ENCODE measurements at places on chromosomes 4 and X. TPM values are rescaled to one million over a fixed set of nuclear protein-coding genes. Genes with fewer than 3 reads are reported as not detected.

Gene JADE3
- 5.5 TPM for total RNA-seq

Gene TMEM154
- total RNA-seq: 0.77 TPM

Gene ESX1
- not detected for total RNA-seq

Gene SLIT2
- 71.3 TPM for total RNA-seq

Gene FOXR2
- total RNA-seq: not detected

DNA sequence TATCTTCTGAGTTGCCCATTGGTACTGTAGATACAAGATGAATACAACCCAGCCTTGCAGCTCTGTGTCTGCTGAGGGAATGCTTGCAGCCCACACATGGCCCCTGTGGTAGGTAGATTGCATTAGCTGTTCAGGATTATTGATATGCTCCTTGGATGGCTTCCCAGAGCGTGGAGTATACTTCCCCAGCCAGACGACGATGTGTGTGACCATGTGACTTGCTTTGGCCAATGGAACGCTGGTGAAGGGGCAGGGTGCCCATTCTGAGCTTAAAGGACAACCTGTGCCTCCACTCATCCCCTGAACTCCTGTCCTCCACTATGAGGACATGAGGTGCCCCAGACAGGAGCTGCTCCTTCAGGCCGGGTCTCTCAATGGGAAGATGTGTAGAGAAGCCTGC is 23.9 kb upstream of the FGFBP2 start:
- no peaks in the 10 kb centered on the region for H3K36me3 ChIP-seq
- H3K4me3 ChIP-seq: no peak overlapping the region
- no peak for ATAC-seq
- H3K4me1 ChIP-seq: no peaks in the 10 kb centered on the region

DNA sequence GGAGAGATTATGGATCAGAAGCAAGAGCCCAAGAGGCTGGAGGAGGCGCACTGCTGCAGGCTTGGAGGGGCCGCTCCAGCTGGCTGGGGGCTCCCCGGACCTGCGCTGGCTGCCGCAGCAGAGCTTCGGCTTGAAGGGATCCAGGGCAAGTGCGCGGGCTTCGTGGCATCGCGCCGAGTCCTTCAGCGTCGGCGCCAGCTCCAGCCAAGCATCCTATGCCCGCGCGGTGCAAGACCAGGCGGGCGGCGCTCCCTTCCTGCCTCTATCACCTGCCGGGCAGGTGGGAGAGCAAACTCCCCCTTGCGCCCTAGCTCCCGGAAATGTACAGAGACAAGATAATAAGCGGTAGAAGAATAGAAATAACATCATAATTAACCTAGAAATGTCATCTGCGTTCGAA is 10.5 kb upstream of the UCP1 start:
- H3K4me1 ChIP-seq: no peaks in the 10 kb centered on the region
- H3K27ac ChIP-seq: no peak overlapping the region
- ATAC-seq: no peak
- H3K36me3 ChIP-seq: no peaks in the 10 kb centered on the region
- peaks cover 50% of the 10 kb centered on the region for H3K27me3 ChIP-seq
- H3K4me3 ChIP-seq: no peak overlapping the region

- no peak for ATAC-seq
- H3K27ac ChIP-seq: no peak overlapping the region
- H3K36me3 ChIP-seq: peaks cover 9% of the 10 kb centered on the region
- peaks cover 7% of the 10 kb centered on the region for H3K27me3 ChIP-seq
These were observed 6.0 kb upstream of the TIMP1 start for GRCh38 chrX:47576021-47576898.

GRCh38 chrX:153517946-153518834 is 748 bp downstream of the ATP2B3 start:
- no peak overlapping the region for H3K27ac ChIP-seq
- peaks cover 60% of the 10 kb centered on the region for H3K27me3 ChIP-seq

- no peaks in the 10 kb centered on the region for H3K27me3 ChIP-seq
- H3K4me1 ChIP-seq: no peaks in the 10 kb centered on the region
- H3K27ac ChIP-seq: no peak overlapping the region
- H3K36me3 ChIP-seq: no peaks in the 10 kb centered on the region
- no peak for ATAC-seq
These were observed 18.5 kb downstream of the LRRC66 start for GRCh38 chr4:52001616-52002015.

DNA sequence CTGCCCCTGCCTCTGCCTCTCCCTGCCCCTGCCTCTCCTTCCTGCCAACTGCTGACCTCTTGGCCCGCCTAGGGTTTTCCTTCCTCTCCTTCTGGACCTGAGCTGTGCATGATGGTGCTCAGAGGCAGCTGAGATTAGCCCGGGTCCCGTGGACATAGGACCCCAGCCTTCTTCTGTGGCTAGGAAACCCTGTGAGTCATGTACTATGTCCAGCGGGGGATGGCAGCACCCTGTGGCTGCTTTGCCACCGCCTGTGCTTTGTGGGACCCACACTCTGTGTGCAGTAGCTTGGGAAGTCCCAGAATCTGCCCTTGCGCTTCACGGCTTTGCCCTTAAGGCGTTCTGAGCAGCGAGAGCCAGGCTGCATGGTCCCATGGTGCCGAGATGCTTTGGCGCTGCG is 105.5 kb upstream of the PSAPL1 start:
- H3K4me1 ChIP-seq: no peaks in the 10 kb centered on the region
- no peaks in the 10 kb centered on the region for H3K27me3 ChIP-seq
- no peak overlapping the region for H3K27ac ChIP-seq
- no peaks in the 10 kb centered on the region for H3K36me3 ChIP-seq

- no peak overlapping the region for H3K4me3 ChIP-seq
- no peaks in the 10 kb centered on the region for H3K36me3 ChIP-seq
- no peaks in the 10 kb centered on the region for H3K27me3 ChIP-seq
- ATAC-seq: no peak
- H3K27ac ChIP-seq: no peak overlapping the region
These were observed 124.9 kb upstream of the POF1B start for GRCh38 chrX:85504381-85504780.

DNA sequence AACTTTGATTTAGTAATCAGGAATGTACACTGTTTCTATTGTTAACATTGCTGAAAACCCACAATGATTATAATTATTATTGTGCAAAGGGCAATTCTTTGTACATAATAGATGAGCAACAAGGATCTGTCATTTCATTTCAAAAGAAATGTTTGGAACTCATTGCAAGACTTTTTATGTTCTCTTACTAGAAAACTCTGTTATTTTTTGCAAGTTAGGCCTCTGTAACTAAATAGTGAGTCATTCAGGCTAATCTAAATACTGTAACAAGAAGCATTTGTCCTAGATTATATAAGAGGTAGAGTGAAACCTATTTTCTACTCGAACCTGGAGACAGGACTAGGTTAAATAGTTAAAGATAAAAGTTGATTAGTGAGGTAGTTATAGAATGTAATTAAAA is 93.2 kb upstream of the FAM47B start:
- no peaks in the 10 kb centered on the region for H3K27me3 ChIP-seq
- H3K4me1 ChIP-seq: no peaks in the 10 kb centered on the region
- no peak overlapping the region for H3K4me3 ChIP-seq
- no peak for ATAC-seq
- no peak overlapping the region for H3K27ac ChIP-seq
- H3K36me3 ChIP-seq: no peaks in the 10 kb centered on the region

DNA sequence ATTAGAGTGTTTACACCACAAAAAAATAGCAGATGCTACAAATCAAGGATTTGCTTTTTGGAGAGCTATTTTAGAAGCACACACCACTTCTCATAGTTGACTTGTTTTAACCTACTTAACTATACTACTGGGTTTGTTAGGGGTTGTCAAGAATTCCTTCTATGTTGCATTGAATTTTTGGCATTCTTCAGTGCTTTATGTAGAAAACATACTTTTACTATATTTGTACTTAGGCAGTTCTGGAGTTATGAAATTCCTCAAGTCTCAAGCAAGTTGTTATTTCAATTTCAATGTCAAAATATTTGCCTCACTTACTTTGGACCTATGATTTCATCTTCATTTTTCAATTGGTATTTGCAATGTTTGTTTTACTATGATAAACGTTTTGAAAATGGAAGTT is 449.6 kb downstream of the GLUD2 start:
- H3K4me1 ChIP-seq: no peaks in the 10 kb centered on the region
- no peak for ATAC-seq
- no peaks in the 10 kb centered on the region for H3K36me3 ChIP-seq
- H3K4me3 ChIP-seq: no peak overlapping the region

DNA sequence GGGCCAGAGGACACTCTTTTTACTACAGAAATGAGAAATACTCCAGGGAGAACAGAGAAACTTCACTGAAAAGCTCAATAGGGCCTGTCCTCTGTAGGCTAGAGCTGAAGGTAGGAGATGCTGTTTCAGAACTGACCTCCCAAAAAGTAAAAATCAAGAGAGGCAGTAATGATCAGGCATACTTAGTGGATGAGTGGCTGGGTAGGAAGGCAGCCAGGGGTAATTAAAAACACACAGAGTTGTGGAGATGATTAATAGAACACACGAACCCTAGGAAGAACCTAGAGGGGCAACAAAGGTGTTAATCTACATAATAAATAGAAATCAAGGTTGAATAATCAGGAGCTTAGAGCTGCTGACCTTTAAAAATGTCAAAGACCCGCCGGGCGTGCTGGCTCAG is 582.4 kb upstream of the ADGRL3 start:
- no peaks in the 10 kb centered on the region for H3K4me1 ChIP-seq
- no peak overlapping the region for H3K27ac ChIP-seq
- no peaks in the 10 kb centered on the region for H3K36me3 ChIP-seq
- no peak overlapping the region for H3K4me3 ChIP-seq
- H3K27me3 ChIP-seq: no peaks in the 10 kb centered on the region
- ATAC-seq: no peak

DNA sequence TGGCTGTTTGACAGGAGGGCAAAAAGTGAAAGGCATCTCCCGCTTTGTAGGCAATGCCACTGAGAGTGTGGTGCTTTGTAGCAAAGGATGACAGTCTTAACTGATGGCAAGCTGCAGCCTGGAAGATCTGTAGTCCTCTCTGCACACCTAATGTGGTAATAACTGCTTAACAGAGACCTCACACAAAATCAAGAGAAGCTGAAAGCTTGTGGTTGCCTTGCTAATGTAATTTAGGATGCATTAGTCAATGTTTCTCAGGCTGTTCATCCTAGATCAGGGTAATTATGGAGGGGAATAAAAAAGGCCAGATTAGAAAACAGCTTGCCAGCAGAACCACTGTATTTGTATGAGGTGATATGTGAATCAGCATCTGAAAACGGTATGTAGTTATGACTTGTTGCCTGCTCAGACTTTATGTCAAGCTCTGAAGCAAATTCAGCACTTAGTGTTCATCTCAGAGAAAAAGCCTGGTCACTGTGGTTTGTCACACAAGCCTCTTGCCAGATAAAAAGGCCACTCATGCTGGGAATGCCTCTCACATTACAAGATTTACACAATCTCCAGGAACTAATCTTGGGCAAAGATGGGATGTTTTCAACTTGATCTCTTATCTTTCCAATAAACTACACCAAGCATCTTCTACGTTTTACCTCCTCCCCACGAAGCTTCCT is 130.8 kb downstream of the ENOX2 start:
- no peaks in the 10 kb centered on the region for H3K36me3 ChIP-seq
- ATAC-seq: no peak
- no peak overlapping the region for H3K27ac ChIP-seq
- no peaks in the 10 kb centered on the region for H3K27me3 ChIP-seq
- H3K4me1 ChIP-seq: no peaks in the 10 kb centered on the region
- H3K4me3 ChIP-seq: no peak overlapping the region

DNA sequence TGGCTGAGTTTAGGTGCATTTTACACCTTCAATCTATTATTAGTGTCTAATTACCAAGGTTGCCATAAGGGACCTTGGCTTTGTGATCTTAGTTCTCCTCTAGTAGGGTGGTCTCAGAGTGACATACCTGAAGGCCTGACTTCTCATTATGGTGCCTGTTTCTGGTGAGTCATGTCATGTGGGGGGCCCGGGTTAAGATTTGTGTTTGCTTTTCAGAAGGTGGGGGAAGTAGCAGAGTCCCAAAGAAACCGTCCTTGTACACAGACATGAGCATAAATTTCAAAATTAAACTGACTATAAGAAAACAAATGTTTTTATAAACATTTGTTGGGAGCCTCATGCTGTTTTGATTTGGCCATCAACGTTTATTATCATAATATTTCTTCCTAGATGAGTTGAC is 74.5 kb downstream of the HHIP start:
- no peak for ATAC-seq
- no peak overlapping the region for H3K27ac ChIP-seq
- H3K4me3 ChIP-seq: no peak overlapping the region

- H3K36me3 ChIP-seq: no peaks in the 10 kb centered on the region
- no peak overlapping the region for H3K27ac ChIP-seq
- peaks cover 4% of the 10 kb centered on the region for H3K27me3 ChIP-seq
- H3K4me3 ChIP-seq: no peak overlapping the region
- ATAC-seq: no peak
- peaks cover 11% of the 10 kb centered on the region for H3K4me1 ChIP-seq
These were observed 109.8 kb downstream of the DCTD start for GRCh38 chr4:182807346-182807745.

GRCh38 chr4:168540503-168541265 is 43.8 kb downstream of the PALLD start:
- H3K27ac ChIP-seq: no peak overlapping the region
- H3K36me3 ChIP-seq: no peaks in the 10 kb centered on the region
- no peak overlapping the region for H3K4me3 ChIP-seq
- ATAC-seq: no peak

DNA sequence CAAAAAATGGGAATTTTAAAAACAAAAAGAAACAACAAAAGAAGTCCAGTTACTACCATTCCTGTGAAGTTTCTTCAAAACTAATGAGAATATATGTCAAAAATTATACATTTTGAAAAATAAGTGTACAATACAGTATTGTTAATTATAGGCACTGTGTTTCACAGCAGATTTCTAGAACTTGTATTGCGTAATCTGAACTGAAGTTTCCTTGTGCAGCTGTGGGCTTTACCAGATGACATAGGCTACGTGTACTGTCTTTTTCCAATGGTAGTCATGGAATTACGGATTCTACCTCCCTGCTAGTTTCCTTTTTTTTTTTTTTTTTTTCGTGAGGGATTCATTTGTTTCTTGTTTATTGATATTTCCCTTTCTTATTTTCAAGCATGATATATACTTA is 113.8 kb upstream of the GABRA2 start:
- H3K36me3 ChIP-seq: no peaks in the 10 kb centered on the region
- H3K4me3 ChIP-seq: no peak overlapping the region
- H3K27ac ChIP-seq: no peak overlapping the region
- no peaks in the 10 kb centered on the region for H3K4me1 ChIP-seq
- ATAC-seq: no peak

DNA sequence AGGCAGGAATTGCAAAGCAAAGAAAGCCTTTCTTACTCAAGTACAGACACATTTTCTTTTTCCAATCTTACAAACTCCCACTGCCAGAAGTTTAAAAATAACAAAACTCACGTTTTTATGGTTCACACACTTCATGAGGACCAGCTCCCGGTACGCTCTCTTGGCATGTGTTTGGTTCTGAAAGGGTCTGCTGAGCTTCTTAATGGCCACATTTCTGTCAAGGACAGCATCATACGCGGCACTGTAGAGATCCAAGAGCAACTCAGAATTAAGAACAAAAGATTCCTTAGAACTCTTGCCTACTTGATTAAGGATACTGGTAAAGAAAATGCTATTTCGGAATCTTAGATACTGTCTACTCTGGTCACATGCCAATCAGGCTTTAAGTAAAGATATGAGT is 252.7 kb downstream of the MAPK10 start:
- H3K4me3 ChIP-seq: no peak overlapping the region
- H3K27me3 ChIP-seq: no peaks in the 10 kb centered on the region
- no peaks in the 10 kb centered on the region for H3K36me3 ChIP-seq
- no peak overlapping the region for H3K27ac ChIP-seq
